ENCODE measurements at places on chromosomes 13 and 19.

GRCh38 chr13:28145049-28145448 lies 6.7 kb downstream of the PAN3 start:
- no peak for DNase-seq
- no peak overlapping the region for H3K4me3 ChIP-seq
- no peak overlapping the region for H3K27ac ChIP-seq
- H3K36me3 ChIP-seq, result peaks cover 2% of the 10 kb centered on the region
- no peaks in the 10 kb centered on the region for H3K27me3 ChIP-seq
- H3K4me1 ChIP-seq, result peaks cover 22% of the 10 kb centered on the region

DNA sequence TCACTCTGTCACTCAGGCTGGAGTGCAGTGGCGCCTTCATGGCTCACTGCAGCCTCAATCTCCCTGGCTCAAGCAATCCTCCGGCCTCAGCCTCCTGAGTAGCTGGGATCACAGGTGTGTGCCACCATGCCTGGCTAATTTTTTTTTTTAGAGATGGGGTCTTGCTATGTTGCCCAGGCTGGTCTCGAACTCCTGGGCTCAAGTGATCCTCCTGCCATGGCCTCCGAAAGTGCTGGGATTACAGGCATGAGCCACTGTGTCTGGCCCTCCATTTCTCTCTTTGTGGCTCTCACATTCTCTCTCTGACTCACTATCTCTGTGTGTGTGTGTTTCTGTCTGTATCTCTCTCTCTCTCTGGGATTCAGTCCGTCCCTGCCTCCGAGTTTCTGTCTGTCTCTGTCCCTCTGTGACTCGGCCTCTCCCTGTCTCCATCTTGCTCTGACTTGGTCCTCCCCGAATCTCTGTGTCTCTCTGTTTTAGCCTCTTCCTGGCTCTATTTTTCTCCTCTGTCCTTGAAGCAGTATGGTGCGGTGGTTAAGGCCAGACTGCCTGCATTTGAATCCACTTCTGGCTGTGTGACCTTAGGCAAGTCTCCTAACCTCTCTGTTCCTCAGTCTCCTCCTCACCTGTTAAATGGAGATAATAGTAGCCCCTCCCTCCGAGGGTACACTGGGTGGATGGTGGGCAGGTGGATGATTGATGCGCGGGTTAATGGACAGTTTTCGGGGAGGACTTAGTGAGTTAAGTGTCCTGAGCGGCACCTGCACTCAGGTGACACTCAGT lies 11.0 kb downstream of the MEIS3 start:
- H3K4me1 ChIP-seq, result no peaks in the 10 kb centered on the region
- no peak for DNase-seq
- peaks cover 9% of the 10 kb centered on the region for H3K27me3 ChIP-seq

- peak overlapping the region; percentile 53 for H3K4me3 ChIP-seq
- no peak overlapping the region for H3K27ac ChIP-seq
- peaks cover 72% of the 10 kb centered on the region for H3K27me3 ChIP-seq
- H3K36me3 ChIP-seq, result no peaks in the 10 kb centered on the region
- H3K4me1 ChIP-seq, result peaks cover 4% of the 10 kb centered on the region
- no peak for DNase-seq
These were observed 2.4 kb downstream of the SHANK1 start for GRCh38 chr19:50717026-50717723.

- H3K36me3 ChIP-seq, result no peaks in the 10 kb centered on the region
- H3K4me1 ChIP-seq, result peaks cover 14% of the 10 kb centered on the region
- no peak overlapping the region for H3K4me3 ChIP-seq
- no peak overlapping the region for H3K27ac ChIP-seq
These were observed 60.4 kb upstream of the MBNL2 start for GRCh38 chr13:97161582-97162231.

- H3K4me1 ChIP-seq, result peaks cover 2% of the 10 kb centered on the region
- no peak for DNase-seq
- no peak overlapping the region for H3K4me3 ChIP-seq
These were observed 820.6 kb upstream of the PCDH9 start for GRCh38 chr13:68050761-68051160.

Data from progenitor cell of endocrine pancreas (in vitro differentiated cells).